ENCODE measurements at places on chromosomes 11 and 22. TPM values are rescaled to one million over a fixed set of nuclear protein-coding genes. Genes with fewer than 3 reads are reported as not detected.

PHF21B gene
- 3.0 TPM for polyA plus RNA-seq

KMT2A gene
- polyA plus RNA-seq = 39.2 TPM

TP53AIP1 gene
- polyA plus RNA-seq = 1.0 TPM

GGTLC3 gene
- polyA plus RNA-seq = not detected

CADM1 gene
- polyA plus RNA-seq = 154 TPM

B3GAT1 gene
- polyA plus RNA-seq = 3.3 TPM

APOL6 gene
- 4.1 TPM for polyA plus RNA-seq

UPK3A gene
- 1.3 TPM for polyA plus RNA-seq

POU2AF2 gene
- polyA plus RNA-seq = not detected

TUBA8 gene
- 3.0 TPM for polyA plus RNA-seq

CCDC116 gene
- polyA plus RNA-seq = 0.17 TPM

P2RX6 gene
- 1.1 TPM for polyA plus RNA-seq

Measured in right renal cortex interstitium (tissue), 3 donors.